ENCODE measurements at places on chromosomes 2 and 18.

DNA sequence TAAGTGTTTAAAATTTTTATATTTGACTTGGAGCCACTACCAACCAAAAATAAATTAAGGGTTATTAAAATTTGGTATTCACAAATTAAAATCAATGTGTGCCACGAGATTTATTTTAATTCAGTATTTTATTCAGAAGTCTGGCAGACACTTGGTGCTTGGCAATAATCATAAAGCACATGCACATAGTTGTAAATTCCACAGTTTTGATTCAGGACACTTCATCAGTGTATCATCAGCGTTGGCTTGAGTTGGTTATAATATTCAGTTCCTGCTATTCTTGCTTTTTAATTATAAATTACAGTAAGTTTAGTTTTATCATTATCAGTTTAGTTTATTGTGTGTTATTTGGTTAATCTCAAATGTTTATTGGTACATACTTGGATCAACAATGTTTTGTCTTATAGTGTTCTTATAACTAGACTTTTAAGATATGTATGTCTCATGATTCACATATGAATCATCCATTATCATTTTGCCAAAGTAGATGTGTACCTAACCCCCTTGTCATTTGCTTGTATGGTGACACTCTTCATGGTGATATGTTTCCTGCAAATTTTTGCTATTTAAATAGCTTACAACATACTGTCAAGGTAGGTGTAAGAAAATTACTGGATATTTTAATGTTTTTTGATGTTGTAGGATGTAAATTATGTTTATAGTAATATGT lies 237.9 kb downstream of the BABAM2 start:
- no peak for DNase-seq

DNA sequence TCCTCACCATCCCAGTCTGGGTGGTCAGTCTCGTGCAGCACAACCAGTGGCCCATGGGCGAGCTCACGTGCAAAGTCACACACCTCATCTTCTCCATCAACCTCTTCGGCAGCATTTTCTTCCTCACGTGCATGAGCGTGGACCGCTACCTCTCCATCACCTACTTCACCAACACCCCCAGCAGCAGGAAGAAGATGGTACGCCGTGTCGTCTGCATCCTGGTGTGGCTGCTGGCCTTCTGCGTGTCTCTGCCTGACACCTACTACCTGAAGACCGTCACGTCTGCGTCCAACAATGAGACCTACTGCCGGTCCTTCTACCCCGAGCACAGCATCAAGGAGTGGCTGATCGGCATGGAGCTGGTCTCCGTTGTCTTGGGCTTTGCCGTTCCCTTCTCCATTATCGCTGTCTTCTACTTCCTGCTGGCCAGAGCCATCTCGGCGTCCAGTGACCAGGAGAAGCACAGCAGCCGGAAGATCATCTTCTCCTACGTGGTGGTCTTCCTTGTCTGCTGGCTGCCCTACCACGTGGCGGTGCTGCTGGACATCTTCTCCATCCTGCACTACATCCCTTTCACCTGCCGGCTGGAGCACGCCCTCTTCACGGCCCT lies 11.2 kb downstream of the ACKR3 start:
- DNase-seq: no peak

DNA sequence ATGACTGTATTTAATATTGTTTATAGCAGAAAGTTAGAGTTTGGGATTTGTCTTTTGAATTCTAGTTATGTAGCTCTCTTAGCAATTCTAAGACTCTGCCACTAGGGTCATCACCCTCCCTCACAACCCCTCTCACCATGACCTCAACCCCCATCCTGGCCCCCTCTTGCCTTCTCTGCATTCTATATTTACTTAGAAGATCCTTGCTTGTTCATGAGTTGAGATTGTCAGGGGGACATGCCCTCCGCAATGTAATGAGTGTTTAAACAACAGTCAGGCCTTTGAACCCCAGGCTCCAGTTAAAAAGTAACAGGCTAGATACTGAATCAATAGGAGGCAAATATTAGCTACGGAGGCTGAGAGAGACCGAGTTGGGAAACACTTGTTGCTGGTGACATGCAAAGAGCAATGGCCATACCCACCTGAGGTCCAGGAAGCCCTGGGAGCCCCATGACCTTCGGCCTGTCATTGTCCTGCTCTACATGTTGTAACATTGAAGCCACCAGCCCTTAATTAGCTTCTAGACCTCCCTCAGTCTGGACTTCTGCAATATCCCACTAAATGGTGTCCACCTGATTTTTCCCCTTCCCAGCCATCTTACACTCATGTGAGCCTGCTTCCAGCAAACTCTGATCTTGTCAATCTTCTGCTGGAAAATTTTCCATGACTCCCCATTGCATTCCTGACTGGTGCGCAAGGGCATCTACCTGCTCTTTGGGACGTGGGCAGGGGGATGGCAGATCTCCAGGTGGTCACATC lies 221.1 kb downstream of the ALPK2 start:
- DNase-seq: no peak

DNA sequence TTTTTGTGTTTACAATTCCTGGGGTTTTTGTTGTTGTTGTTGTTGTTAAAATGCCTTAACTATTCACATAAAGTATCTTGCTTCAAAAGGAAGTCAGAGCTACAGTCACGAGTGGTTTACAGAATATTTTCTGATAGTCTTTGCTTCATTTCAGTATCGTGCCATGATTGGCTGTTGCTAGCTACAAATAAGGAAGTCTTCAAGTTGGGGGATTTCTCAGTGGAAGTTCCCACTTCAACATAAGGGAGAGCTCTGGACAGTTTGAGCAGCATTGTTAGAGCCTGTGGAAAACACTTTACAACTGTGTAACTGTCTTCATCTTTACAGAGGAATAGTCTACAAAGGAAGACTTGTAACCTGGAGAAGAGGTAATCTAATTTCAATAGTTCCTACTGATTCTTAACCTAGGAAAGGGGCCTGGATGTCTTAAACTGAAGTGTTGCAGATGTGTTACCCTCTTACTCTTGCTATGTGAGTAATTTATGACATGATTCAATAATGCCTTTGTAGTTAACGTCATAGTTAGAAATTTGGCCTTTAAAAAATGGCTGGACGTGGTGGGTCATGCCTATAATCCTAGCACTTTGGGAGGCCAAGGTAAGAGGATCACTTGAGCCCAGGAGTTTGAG lies 23.4 kb upstream of the TANK start:
- DNase-seq: no peak

DNA sequence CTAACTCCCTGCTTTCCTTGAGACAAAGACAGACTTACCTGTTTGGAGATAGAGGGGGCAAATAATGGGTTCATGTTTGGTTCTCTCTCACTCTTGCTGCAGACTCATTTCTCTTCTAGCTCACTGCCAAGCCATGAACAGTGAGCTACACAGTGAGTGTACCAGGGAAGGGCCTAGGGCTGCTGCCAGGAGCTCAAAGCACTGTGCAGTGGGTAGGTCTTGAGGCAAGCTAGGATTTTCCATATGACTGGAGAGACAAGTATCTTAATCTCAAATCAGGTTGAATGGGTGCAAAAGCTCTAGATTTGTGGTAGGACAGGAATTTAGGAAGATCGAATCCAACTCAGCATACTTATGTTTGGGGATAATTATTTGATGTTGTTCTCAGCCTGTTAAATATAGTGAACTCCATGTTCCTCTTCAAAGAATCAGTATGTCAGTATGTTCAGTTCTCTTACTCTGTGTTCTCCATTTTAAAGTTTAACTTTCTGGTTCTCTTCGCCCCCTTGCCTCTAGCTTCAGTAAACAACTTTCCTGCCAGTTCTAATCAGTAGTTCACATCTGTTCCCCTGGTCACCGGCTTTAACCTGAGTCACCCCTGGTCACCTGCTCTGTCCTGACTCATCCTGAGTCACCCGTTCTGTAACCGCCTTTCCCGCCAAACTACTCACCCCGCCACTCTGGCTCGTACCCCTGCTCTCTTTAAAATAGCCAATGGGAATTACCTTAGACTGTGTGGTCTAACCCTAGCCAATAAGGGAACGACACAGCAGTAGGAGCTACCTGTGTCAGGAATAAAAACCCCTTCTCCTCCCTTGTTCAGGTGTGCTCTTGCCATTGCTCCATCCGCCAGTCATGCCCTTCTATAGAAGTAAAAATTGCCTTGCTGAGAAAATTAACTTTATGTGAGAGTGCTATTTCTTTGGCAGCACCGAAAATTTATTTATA lies 21.9 kb downstream of the SLC25A52 start:
- no peak for DNase-seq

DNA sequence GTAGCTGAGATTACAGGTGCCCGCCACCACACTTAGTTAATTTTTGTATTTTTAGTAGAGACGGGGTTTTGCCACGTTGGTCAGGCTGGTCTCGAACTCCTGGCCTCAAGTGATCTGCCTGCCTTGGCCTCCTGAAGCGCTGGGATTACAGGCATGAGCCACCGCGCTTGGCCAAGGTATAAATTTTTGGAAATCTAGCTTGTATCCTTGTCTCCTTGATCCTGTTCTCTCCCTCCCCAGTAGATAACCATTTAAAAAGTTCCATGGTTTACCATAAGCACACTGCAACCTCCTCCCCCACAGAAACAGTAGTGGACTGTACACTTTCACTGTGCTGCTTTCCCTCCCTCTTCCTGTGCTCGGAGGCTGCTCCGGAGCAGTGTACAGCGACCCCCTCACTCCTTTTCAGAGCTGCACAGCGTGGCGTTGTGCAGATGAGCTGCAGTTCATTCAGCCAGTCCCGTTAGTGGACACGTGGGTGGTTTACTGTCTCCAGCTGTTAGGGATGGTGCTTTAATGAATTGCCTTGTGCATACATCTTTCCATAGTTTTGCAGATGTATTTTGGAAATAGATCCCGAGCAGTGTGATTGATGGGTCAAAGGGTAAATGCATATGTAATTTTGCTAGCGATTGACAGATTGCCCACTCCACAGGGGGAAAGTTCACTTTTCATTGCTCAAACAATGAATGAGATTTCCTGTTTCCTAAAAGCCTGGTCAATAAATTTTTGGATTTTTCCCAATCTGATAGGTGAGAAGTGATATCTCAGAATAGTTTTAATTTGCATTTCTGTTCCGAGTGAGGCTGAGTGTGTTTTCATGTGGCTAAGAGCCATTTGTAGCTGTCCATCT lies 14.8 kb downstream of the ASB1 start:
- DNase-seq: no peak

- DNase-seq: no peak
Measured at GRCh38 chr2:164797627-164798026, 44.0 kb downstream of the COBLL1 start.

GRCh38 chr2:38653715-38654527 lies 12.0 kb upstream of the GALM start:
- DNase-seq: no peak

DNA sequence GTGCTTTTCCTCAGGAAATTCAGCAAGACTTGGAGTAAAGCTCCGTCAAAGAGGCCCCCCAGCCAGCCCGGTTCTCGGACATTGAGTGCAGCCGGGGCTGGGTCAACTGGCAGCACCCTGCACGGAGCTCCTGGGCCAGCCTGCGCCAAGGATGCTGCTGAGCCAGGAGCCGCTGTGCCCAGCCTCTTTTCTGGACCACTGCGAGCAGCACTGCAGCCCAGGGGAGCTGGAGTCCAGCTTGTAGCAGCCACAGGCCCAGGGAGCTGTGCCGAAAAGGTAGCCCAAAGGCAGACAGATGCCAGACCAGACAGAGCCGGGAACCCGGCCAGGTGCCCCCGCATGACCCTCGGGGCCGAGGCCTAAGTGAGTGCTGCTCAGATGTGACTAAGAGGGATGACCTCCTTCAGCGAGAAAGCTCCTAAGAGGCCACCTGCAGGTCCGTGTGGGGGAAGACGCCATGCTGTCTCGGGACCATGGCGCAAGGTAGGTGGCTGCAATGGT lies 7.3 kb downstream of the CLHC1 start:
- no peak for DNase-seq

DNA sequence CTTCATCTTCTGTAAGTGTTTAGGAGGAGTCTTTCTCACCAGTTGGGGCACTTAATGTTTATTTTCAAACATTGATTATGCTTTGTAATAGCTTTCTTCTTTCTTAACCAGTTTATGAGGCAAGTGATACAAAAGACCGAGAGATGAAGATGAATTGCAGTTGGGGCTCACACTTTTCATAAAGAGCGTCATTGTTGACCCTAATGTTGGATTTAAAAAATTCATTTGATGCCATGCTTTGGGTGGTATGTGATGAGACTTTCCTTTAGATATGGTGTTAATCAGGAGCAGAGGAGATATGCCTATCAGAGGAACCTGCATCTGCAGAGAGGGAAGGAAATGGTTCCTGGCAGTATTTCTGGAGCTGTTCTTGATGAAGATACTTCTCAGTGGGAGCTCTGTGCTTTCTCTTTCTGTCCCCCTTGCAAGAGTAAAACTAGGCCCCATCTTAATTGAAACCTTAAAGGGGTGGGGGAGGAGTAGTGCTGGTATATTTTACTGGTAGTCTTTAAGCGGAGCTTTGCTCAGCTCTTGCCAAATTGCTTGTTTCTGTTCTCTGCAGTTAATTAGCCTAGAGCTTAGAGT lies 2.3 kb downstream of the EML4 start:
- no peak for DNase-seq

GRCh38 chr18:32469691-32470459 lies 807 bp downstream of the GAREM1 start:
- DNase-seq: no peak

DNA sequence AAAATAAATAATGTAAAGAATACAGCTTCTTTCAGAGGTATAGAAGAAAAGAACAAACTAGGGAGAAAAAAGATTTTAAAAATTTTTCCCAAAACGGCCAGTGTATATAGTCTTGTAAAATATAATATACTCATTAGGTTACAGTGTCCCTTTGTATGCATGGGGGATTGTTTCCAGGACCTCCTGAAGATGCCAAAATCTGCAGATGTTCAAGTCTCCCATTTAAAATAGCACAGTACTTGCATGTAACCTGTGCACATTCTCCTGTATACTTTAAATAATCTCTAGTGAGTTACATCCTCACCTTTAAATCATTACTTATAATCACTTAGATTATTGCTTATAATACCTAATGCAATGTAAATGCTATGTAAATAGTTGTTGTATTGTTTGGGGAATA lies 80.6 kb upstream of the LRRTM4 start:
- no peak for DNase-seq

- DNase-seq: no peak
Measured at GRCh38 chr2:229160180-229160579, 110.9 kb downstream of the PID1 start.

GRCh38 chr18:42107691-42108450 lies 152.8 kb downstream of the PIK3C3 start:
- DNase-seq: no peak

GRCh38 chr2:216873573-216873972 lies 13.7 kb upstream of the TNP1 start:
- DNase-seq: no peak
